ENCODE measurements at places on chromosomes 2 and 18.

- no peak for DNase-seq
These were observed 81.2 kb downstream of the TMEM18 start for GRCh38 chr2:595831-596592.

DNA sequence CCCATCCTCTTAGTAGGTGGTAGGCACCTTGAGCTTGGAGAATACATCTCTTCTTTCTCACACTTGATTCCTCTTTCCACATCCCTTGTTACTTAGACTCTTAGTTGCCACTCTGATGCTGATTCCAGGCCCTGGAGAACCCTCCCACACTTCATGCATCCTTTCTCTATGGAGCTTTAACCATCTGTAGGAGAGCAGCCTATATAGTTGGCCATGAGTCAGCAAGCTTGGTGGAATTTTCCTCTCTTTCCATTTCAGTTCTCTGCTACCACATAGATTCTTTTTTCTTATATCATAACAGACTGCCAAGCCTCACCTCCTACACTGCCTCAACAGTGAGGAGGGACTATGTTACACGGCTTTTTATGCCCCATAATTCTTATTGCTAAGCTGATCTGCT is 851.6 kb upstream of the CDH2 start:
- DNase-seq: no peak

DNA sequence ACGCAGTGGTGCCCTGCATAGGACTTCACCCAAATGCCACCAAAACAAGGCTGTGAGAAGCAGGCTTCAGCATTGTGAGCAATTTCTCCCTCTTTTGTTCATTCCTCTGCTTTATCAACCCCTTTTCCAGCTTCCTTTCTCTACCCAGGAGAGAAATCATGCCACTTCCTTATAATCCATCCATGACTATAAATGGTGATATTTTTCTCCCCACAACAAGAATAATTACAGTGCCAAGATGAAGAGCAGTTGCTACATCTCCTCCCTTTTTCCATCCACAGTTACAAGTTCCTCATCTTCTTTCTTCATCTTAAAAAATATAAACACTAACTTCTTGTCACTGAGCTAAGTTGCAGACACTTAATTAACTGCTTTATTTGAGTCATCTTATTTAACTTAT is 167.2 kb downstream of the ANTXR1 start:
- no peak for DNase-seq

DNA sequence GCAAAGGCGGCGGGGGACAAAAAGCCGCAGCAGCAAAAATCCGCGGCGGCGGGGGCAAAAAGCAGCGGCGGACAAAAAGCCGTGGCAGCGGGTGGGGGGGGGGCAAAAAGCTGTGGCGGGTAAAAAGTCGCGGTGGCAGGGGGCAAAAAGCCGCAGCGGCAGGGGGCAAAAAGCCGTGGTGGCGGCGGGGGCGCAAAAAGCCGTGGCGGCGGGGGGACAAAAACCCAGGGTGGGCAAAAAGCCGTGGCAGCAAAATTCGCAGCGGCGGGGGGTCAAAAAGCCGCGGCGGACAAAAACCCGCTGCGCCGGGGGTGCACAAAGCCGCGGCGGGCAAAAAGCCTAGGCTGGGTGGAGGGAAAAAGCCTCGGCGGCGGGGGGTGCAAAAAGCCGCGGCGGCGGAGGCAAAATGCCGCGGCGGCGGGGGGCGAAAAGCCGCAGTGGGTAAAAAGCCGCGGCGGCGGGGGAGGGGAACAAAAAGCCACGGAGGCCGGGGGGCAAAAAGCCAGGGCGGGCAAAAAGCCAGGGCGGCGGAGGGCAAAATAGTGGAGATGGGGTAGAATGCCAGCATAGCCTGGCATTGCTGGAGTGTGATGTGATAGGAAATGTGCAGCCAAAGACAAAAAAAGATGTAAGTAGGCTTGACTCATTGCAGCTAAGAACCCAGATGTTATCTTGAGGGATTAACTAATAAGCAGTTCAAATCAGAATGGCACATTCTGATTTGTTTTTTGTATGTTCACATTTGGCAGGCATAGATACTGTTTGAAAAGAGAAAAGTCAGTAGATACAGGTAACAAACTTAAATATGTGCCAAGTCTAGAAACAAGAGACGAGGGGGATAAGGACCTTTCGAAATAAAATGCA is 1076.3 kb downstream of the RPIA start:
- DNase-seq: no peak

- peak; percentile 35 for DNase-seq
These were observed 624 bp upstream of the MAP4K3 start for GRCh38 chr2:39437522-39438296.

- no peak for DNase-seq
These were observed 11.6 kb downstream of the BABAM2 start for GRCh38 chr2:27902098-27902497.

GRCh38 chr2:152549423-152549822 is 167.8 kb downstream of the PRPF40A start:
- DNase-seq: no peak

GRCh38 chr2:59585655-59586054 is 967.8 kb downstream of the BCL11A start:
- DNase-seq: no peak

DNA sequence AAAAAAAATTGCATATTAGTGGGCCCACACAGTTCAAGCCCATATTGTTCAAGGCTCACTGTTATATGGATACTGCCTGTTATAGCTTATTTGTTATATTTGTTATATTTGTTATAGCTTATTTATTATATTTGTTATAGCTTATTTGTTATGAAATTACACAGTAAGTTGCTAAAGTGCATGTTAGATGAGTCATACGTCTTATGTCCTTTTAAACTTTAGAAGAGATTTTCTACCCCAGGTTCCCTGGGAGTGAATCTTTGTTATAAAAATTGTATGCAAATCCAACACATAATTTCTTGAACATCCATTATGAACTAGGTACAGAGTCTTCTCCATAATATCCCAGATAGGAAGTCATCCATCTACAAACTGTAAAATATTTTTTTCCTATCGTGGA is 22.1 kb downstream of the HTR2B start:
- no peak for DNase-seq

GRCh38 chr2:168343586-168343985 is 96.2 kb upstream of the STK39 start:
- no peak for DNase-seq

DNA sequence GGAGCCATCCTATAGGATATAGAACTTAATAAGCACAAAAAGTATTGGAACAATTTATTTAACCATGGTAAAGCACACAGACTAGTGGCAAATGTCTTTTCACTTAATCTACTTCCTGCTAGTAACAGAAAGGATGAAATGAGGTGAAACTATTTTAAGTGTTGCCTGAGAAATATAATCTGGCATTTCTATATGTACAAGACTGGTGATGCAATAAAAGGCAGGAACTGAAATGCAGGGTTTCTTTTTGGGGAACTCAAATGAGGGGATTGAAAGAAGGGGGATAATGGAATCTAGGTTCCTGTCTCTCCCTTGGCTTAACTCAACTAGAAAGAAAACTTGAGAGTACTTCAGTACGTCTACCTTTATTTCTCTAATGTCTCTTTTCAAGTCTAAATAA is 122.3 kb downstream of the MEMO1 start:
- no peak for DNase-seq

DNA sequence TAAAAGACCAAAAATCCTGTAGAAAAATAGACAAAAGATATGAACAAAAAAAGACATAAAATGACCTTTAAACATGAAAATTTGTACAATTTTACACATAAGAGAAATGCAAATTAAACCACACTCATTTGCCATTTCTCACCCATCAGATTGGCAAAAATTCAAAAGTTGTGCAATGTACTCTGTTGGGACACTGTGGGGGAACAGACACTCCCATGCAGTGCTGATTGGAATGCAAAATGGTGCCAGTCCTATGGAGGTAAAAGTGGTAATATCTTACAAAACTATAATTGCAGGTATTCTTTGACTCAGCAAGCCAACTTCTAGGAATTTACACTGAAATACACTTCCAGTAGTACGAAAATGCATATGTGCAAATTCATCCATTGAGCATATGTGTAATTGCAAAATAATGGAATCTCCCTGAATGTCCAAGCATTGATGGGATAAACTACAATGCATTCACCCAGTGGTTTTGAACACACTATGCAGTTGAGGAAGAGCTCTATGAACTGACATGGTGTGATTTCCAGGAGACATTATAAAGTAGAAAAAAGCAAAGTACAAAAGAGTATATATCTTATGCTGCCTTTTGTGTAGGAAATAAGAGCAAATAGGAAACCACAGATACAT is 201.8 kb upstream of the ZNF521 start:
- no peak for DNase-seq

- no peak for DNase-seq
These were observed 206.2 kb upstream of the EPAS1 start for GRCh38 chr2:46091004-46091403.

GRCh38 chr2:66270247-66270646 is 164.7 kb upstream of the MEIS1 start:
- DNase-seq: no peak

GRCh38 chr2:220855296-220855695 is 716.8 kb downstream of the EPHA4 start:
- DNase-seq: no peak

DNA sequence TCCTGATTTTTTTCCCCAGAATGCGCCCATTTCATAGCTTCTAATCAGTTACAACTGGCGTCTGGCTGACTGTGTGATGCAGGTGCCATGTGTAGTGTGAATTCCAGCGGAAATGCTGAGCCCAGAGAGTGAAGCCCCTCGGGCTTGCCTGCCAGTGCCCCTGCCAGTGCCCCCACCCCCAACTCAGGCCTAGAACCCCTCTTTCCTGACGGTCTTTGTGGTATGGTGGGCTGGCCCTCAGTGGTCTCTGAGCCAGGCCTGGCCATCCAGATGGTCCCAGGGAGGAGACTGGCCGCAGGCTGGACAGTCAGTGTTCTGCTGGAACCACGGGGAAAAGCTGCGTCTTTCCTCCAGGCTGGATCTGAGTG is 3.1 kb downstream of the RAMP1 start:
- no peak for DNase-seq

- DNase-seq: peak; percentile 77
These were observed 34.7 kb downstream of the PTPN18 start for GRCh38 chr2:130390460-130391057.

DNA sequence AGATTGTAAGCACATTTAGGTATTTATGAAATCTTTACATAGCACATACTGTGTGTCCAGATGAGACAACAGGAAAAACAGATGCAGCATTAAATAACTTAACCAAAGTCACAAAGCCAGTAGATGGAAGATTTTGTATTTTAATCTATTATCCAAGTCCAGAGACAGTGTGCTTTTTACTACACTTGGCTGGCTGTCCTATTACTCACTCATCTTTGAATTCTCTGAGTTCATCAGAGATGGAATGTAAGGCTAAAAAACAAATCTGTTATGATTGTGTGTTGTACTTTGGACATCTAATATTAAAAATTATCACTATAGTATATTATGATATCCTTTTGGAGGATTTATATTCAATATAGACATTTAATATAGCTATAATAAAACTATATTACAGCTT is 1189.4 kb downstream of the DSC3 start:
- DNase-seq: no peak

DNA sequence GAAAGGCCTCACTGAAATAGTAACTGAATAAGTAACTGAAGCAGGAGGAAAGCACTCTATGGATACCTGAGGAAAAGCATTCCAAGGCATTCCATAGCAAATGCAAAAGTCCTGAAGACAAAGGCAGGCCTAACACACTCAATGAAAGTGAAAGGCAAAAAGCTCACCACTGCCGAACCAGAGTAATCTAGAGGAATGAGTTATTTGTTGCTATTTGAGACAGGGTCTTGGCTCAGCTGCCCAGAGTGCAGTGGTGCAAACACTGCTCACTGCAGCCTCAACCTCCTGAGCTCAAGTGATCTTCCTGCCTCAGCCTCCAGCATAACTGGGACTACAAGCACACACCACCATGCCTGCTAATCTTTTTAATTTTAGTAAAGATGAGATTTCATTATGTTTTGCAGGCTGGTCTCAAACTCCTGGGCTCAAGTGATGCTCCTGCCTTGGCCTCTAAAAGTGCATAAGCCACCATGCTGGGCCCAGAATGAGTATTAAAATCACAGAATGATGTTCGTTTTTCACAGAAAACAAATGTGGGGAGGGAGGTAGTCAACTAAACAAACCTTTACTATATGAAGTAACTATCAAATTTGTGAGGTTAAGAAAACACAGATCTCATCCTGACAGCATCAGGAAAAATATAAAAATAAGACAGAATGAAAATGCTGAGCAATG is 17.9 kb downstream of the PIAS2 start:
- no peak for DNase-seq

- DNase-seq: no peak
These were observed 20.3 kb upstream of the GLI2 start for GRCh38 chr2:120715353-120715752.

GRCh38 chr2:76326636-76327035 is 615.9 kb upstream of the GCFC2 start:
- no peak for DNase-seq

DNA sequence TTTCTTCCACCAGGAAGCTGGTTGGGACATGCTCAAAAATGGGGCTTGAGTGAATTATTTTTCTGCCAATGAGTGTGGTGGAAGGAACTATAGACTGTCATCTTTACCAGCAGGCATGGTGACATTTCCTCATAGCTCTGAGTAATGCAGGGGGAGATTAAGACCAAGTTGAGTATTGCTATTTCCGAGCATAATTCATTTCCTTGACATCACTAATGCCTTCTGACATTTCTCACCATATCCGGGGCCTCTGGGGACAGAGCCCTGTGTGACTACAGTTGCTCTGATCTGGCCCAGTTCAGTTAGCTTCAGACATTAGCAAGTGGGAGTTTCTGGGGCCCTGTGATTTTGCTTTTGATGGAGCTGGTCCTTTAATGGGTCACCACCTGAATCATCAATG is 410.4 kb downstream of the MEIS1 start:
- no peak for DNase-seq

DNA sequence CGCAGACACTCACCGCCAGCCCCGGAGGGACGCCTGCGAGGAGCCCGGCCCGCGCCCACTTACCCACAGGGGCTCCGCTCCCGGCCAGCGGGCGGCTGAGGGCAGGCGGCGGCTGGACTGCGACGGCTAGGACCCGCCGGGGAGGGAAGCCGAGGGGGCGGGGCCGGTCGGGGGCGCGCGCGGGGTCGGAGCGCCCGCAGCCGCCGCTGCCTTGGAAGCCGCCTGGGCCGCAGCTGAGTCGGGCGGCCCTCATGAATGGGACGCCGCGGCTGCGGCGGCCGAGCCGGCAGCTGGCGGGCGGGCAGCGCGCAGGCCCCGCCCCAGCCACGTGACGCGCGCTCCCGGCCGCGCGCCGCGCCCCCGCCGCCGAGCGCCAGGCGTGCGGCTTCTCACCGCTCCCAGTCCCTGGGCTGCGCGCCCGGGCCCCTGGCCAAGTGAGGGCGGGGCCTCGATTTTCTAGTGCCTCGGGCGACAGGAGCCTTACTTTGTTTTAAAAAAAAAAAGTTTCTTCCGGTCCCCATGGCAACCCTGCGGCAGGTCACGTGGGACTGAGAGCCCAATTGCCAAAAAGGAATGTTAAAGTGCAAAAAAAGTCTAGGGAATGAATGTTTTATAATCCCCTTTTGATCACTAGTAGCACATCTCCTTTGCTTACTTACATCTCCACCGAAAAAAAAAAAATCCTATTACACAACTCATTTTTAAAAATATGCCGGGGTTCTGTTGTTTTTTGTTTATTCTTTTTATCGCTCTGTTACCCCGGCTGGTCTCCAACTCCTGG is at the start of gene LPIN2:
Gene LPIN2 (minus strand): TSS at position 121 of the 781 bp plus-strand sequence. CDS start 52,304 bp downstream, outside the sequence.
- peak; percentile 97 for DNase-seq
